ENCODE measurements at places on chromosomes 1 and 21. TPM values are rescaled to one million over a fixed set of nuclear protein-coding genes. Genes with fewer than 3 reads are reported as not detected.
A peak's percentile ranks its signal among the peaks of the same experiment; 100 is the strongest.

Gene LHX8
- polyA plus RNA-seq = not detected

DNA sequence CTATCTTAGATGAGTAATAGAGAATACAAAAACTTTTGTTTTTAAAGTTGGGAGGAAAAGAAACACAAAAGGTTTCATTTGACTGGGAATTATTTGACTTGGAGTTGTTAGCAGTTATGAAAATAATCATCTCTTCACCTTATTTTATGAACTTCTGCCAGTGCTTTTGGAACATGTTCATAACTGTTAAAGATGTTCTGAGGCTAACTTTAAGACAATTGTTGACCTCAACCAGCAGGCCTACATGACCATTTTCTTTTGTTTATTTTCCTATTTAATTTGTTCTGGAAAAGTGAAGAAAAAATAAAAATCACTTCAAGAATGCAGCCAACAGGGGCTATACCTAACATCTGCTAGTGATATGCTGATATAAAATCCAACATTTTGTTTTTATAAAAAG, 37.4 kb downstream of the JAM2 start:
- H3K27me3 ChIP-seq = no peaks in the 10 kb centered on the region
- no peaks in the 10 kb centered on the region for H3K36me3 ChIP-seq
- H3K27ac ChIP-seq = no peak overlapping the region

DNA sequence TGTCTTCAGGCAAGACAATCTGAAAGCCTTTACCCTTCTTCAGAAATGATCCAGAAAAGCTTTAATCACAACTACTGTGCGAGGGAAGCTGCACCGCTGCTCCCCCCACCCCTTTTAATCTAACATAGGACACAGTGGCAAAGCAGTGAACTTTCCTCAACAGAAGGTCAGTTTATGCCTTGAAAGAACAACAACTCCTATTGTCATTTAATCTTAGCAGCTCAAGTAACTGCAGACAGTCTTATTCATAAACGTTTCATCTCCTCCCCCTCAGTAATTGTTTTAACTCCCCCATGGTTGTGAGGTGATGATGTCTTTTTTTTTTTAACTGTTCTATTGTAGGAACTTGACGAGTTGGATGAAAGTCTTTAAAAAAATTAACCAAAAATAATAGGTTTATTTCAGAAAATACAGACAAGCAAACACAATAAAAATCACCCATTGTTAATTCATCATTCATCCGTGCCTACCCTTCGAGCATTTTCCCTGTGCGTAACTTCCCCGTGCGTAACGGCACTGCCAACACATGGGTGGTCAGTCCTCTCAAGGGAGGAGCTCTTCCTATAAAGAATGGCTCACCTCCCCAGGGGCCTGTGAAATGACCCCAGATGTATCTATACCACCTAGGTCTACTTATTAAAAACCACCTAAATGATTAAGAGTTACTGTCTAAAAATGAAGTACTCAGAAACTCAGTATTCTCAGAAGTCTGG, 3.3 kb upstream of the ADAR start:
- H3K36me3 ChIP-seq = no peaks in the 10 kb centered on the region
- peaks cover 2% of the 10 kb centered on the region for H3K4me1 ChIP-seq
- H3K4me3 ChIP-seq = no peak overlapping the region
- no peak overlapping the region for H3K27ac ChIP-seq
- no peak for DNase-seq

- peaks cover 9% of the 10 kb centered on the region for H3K36me3 ChIP-seq
- no peak overlapping the region for H3K4me3 ChIP-seq
- DNase-seq = no peak
- peaks cover 10% of the 10 kb centered on the region for H3K4me1 ChIP-seq
- H3K27ac ChIP-seq = peak overlapping the region; percentile 67
- no peaks in the 10 kb centered on the region for H3K27me3 ChIP-seq
Observed at GRCh38 chr1:201488830-201489589, 17.9 kb downstream of the CSRP1 start.

Gene TBX19
- 1.9 TPM for polyA plus RNA-seq
